PC-3 (cell line): ENCODE measurements at places on chromosomes 13 and 19.

GRCh38 chr13:102012299-102013293, 389.3 kb downstream of the FGF14 start:
- no peak for DNase-seq

DNA sequence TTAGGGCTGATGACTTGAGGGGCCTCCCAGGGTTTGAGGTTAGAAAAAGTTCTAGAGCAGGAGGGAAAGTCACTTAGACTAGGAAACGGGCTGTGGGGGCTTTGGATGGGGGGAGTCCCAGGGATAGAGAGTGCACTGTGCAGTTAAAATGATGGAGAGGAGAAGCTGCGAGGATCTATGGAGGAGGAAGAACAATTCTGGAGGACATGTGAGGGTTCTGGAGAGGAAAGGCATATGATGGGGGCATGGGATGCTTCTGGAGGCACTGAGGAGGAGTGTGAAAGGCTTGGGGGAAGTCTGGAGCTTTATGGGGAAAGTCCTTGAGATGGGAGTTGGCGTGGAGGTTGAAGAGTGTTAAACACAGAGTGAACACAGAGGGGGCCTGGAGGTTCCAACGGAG, 2.2 kb downstream of the KCNC3 start:
- no peak for DNase-seq

GRCh38 chr13:101265934-101266333, 150.4 kb downstream of the NALCN start:
- no peak for DNase-seq

- DNase-seq: no peak
Observed at GRCh38 chr19:30437869-30438268, 65.7 kb downstream of the ZNF536 start.

- DNase-seq: no peak
Observed at GRCh38 chr19:33957804-33958203, 161.1 kb downstream of the KCTD15 start.

- no peak for DNase-seq
Observed at GRCh38 chr19:18013210-18014111, 5.5 kb downstream of the ARRDC2 start.

- DNase-seq: no peak
Observed at GRCh38 chr13:91891141-91891540, 492.7 kb downstream of the GPC5 start.

GRCh38 chr19:31591258-31591657, 242.0 kb upstream of the TSHZ3 start:
- no peak for DNase-seq

- no peak for DNase-seq
Observed at GRCh38 chr19:5623397-5624017, 624 bp downstream of the SAFB start.

DNA sequence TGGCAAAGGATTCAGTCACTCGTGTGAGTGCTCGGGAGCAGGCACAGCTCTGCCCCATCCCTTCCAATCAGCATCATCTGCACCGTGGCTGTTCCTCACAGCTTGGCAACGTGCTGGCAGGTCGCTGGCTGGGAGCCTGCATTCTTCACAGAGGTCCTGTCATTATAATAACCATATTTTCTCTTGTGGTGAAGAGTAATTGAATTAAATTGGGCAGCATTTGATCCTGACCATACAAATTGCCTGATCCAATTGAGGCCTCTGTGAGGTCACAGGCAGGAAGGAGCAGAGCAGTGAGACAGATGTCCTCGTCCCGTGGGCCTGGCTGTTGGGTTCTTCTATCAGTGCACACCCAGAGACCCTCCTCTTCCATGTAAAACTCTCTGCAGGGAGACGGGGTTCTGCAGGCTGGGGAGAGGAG, 407.8 kb downstream of the COG6 start:
- no peak for DNase-seq

GRCh38 chr13:26382366-26382765, 128.4 kb downstream of the CDK8 start:
- no peak for DNase-seq

DNA sequence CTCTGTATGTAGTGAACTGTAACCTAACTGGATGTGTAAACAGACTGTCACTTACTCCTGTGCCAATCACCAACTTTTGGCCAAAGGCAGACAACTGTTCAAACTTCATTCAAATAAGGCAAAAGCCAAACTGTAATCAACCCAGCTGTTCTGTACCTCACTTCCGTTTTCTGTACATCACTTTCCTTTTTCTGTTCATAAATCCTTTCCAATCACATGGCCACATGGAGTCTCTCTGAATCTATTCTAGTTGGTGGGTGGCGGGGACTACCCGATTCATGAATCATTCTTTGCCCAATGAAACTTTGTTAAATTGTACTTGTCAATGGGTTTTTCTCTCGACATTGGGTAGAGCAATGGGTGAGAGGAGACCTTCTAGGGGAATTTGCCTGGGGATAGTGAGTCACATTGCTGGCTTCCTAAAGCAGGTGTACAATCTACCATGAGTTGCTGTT, 178.3 kb upstream of the RFC3 start:
- DNase-seq: peak; percentile 39

- peak; percentile 71 for DNase-seq
Observed at GRCh38 chr13:19927117-19927748, 31.3 kb upstream of the ZMYM2 start.

- peak; percentile 7 for DNase-seq
Observed at GRCh38 chr13:49540552-49540951, 44.8 kb downstream of the PHF11 start.
